NCI-H510A treated with DMSO at 0.1 percent for 48 hours (cell line): ENCODE measurements at places on chromosomes 3 and 15.

- DNase-seq, result no peak
Observed at GRCh38 chr3:187769771-187770170, 24.5 kb upstream of the BCL6 start.

GRCh38 chr15:87317900-87318299 lies 938.6 kb downstream of the NTRK3 start:
- DNase-seq, result no peak

- no peak for DNase-seq
Observed at GRCh38 chr3:133763797-133764683, 17.8 kb downstream of the TF start.

DNA sequence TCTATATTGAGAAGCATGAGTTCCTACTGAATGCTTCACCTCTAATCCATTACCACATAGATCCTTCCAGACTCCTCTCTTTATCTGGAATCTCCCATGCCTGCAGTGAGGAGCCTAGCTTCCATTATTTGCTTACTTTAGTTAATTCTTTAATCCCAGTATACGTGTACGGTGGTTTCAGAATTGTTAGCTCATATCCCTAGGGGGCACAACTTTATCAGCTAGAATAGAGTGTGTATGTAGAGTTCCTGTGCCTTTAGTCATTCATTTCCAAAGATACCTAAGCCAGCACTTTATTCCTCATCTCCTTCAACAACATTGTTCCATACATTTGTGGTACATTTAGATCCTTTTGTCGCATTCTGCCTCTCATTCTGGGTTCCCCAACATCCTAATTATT lies 226.0 kb downstream of the TJP1 start:
- no peak for DNase-seq

GRCh38 chr3:127485396-127486170 lies 105.0 kb downstream of the TPRA1 start:
- no peak for DNase-seq

DNA sequence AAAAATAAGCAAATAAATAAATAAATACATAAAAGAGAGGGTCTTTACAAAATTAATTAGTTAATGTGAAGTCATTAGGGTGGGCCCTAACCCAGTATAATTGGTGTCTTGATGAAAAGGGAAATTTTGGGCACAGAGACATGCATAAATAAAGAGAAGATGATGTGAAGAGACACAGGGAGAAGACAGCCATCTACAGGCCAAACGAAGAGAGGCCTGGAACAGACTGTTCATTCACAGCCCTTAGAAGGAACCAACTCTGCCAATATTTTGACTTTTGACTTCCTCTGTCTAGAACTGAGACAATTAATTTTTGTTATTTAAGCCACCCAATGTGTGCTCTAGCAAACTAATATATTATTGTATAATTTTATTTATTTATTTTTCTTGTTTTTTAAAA lies 29.6 kb upstream of the SELENOK start:
- no peak for DNase-seq

DNA sequence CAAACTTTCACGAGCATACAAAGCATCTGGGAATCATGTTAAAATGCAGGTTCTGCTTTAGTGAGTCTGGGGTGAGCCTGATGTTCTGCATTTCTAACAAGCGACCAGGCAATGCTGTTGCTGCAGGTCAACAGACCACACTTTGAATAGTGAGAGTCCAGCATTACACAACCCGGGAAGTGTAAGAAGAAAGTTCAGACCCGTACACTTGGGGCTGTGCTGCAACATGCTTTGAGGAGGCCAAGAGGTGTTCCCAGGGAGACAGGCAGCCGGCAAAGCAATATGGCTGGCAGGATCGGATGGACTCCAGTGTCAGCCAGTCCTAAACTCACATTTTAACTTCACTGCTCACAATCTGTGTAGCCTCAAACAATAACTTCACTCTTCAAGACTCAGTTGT lies 134.2 kb downstream of the LIPC start:
- no peak for DNase-seq

GRCh38 chr15:43492266-43492665 lies 690 bp downstream of the TP53BP1 start:
- no peak for DNase-seq

GRCh38 chr3:127800508-127800907 lies 21.8 kb downstream of the MGLL start:
- no peak for DNase-seq

DNA sequence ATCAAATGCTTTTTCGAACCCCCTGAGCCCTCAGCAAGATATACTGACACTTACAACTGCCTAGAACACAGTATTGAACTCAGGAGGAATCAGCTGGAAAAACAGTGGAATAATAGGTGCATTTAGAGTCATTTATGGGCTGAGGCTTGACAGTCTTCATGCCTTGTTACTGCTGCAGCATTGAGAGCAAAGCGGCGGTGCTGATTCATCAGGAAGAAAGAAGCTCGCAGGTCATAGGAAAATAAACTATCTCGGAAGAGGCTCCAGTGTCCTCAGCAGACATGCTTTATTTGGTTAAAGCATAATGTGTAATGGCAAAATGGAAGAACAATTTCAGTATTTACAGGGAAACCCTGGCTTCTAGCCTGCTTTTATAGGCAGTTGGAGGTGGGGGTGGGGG lies 30.1 kb upstream of the NEO1 start:
- DNase-seq, result no peak

GRCh38 chr3:135366816-135367215 lies 571.8 kb downstream of the EPHB1 start:
- DNase-seq, result no peak

GRCh38 chr3:184815046-184815930 lies 3.3 kb downstream of the VPS8 start:
- DNase-seq, result no peak

DNA sequence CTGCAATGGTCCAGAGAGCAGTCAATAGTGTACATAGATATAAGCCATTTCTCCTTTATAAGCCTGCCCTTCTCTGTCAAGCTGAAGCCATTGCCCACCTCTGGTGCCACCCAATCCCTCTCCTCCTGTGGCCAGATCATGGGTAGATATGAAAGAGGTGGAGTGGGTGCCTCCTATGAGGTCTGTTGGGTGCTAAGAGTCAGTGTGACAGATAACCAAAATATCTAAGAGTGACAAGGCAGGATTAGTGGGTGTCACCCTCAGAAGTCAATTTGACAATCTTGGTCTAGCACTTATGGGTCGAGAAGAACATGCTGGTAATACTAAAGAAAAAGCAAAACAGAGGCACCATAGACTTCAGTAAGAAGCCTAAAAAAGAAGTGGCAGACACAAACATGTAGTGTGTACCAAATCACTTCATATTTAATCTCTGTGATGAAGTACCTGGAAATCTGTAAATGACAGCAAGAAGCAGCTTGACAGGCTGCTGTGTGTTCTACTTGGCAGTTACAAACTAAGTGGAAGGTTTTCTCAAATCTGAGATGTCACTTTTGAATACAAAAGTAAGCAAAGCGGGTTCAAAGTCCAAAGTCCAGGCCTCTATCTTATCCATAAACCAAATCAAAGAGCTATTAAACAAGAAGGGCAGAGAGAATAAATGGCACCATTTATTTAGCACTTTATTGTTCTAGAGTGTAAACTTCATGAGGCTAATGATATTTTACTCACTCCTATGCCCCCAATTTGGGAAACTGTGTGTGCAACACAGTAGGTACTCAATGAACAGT lies 118.9 kb upstream of the EOMES start:
- DNase-seq, result no peak

DNA sequence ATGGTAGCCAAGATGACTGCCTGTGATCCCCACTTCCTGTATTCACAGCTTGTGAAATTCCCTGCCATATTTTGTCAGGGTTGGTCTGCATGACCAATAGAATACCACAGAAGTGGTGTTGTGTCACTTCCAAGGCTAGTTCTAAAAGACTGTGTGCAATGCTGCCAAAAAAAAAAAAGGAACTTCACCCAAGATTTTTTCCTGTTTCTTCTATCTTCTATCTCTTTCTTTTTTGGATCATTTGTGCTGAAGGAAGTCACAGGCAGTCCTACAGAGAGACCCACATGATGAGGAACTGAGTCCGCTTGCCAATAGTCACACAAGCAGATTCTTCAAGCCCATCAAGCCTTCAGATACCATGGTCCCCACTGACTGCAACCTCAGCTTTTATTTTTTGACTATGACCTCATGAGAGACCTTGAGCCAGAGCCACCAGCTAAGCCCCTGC lies 18.1 kb upstream of the RAF1 start:
- no peak for DNase-seq
